ENCODE measurements at places on chromosomes 7 and 10. TPM values are rescaled to one million over a fixed set of nuclear protein-coding genes. Genes with fewer than 3 reads are reported as not detected.

GRCh38 chr7:94182721-94183120 is 178.6 kb upstream of the BET1 start:
- no peak for DNase-seq

DNA sequence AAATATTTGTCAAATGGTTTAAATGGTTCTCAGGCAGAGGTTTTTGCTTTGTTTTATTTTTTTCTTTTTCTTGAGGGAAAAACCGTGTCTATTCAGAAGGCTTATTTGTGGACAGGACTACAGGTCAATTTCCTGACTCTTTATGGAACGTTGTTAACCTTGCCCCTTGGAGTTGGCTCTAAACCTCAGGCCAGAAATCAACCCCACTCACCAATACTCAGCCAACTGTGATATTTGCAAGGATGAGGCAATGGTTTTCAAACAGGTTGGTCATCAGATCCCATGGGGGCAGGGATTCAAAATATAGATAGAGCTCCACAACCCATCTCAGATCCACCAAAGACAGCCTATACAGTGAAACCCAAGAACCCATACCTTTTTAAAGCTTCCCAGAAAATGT is 10.2 kb downstream of the PDLIM1 start:
- DNase-seq = no peak

GRCh38 chr7:135263321-135263970 is 29.8 kb downstream of the STRA8 start:
- no peak for DNase-seq

- DNase-seq = no peak
Observed at GRCh38 chr10:128994598-128995143, 472.4 kb upstream of the MGMT start.

- no peak for DNase-seq
Observed at GRCh38 chr10:62839590-62839989, 23.4 kb upstream of the EGR2 start.

GRCh38 chr10:83127942-83128575 is 1011.2 kb upstream of the GHITM start:
- DNase-seq = no peak

DNA sequence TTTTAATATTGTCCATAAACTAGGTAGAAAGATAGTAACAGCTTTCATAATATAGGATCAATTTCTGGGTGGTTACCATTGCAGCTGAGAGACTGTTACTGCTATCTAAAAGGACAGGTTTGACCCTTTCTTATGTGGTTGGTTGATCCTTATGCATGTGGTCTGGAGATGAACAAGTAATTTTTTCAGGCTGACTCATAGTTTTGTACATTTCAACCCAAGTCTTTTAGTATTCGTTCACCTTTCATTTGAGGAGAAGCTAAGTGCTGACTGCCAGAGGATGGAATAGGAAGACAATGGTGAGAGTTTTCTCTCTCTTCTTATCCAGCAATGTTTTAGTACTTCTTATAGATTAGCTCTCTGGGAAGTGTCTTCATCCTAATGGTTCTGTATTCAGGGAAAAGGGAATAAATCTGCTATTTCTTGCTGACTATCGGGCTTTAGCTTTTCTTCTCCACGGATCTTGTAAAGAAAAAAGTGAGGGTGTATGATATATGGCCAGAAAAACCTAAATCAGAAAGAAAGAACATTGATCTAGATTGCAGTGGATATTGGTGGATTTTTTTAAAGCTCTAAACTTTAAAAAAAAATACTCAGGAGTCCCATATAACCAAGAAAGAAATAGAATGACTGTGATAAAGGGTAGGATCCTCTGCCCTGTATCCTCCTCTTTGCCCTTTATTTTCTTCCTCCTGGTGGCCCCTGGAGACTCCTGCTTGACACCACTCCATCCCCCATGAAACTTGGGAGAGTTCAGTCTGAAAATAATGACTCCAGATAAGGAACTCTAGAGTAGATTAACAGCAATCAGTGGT is 88.0 kb downstream of the CPED1 start:
- DNase-seq = no peak

- no peak for DNase-seq
Observed at GRCh38 chr7:75725306-75725705, 13.4 kb downstream of the HIP1 start.

GRCh38 chr7:30864101-30864500 is 47.6 kb upstream of the AQP1 start:
- DNase-seq = no peak

DNA sequence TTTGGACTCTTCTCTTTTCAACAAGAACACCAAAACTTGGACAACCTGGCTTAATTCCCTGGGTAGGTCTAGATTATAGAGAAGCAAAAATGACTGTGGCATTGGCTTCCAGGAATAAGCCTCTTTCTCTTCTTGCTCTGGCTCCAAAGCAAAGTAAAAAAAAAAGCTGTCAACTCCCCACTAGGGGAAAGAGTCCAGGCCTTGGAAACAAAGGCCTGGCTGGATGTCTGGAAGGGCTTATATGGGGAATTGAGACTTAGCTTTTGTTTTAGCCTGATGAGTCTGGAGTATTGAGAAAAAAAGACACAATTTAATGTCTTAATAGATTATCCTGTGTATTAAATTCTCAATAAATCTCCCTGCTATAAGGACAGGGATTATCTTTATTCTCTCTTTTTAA is 300.6 kb downstream of the SORCS3 start:
- DNase-seq = no peak

- DNase-seq = no peak
Observed at GRCh38 chr10:28151636-28152035, 151.2 kb downstream of the MPP7 start.

DNA sequence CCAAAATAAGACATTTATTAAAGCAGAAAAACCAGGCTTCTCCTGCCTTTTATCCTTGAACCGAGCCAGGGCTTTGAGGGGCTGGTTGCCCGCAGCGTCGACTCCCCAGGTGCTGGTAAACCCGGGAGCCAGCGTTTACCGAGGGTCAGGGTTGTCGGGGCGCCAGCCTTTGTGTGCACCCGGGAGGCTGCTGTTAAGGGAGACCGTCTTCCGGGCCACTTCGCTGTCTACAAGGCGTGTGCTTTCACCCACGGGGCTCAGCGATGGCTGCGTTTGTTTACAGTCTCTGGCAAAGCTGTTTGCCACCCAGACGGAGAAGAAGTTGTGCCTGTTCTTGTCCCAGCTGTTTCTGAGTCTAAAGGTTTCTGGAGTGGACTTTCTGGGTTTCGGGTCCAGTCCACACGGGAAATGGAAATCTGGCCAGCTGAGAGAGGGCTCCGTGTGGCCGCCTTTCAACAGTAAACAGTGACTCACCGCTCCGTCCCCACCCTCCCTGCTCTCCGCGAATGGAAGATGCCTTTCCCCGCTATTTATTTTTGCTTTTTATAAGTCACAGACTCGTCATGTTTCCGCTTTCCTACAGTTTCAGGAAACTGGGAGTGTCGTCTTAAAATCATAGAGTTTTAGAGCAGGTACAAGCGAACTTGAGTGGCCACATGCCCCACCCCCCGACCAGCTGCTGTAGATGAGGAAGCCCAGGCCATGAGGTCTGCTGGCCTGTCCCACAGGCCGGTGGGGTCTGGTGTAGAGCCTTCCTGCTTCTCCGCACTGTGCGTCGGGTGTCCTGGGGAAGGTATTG is 2.2 kb downstream of the MAFK start:
- no peak for DNase-seq

- no peak for DNase-seq
Observed at GRCh38 chr7:2260820-2261219, 18.8 kb downstream of the NUDT1 start.

- no peak for DNase-seq
Observed at GRCh38 chr7:84490661-84491060, 296.1 kb upstream of the SEMA3A start.

DNA sequence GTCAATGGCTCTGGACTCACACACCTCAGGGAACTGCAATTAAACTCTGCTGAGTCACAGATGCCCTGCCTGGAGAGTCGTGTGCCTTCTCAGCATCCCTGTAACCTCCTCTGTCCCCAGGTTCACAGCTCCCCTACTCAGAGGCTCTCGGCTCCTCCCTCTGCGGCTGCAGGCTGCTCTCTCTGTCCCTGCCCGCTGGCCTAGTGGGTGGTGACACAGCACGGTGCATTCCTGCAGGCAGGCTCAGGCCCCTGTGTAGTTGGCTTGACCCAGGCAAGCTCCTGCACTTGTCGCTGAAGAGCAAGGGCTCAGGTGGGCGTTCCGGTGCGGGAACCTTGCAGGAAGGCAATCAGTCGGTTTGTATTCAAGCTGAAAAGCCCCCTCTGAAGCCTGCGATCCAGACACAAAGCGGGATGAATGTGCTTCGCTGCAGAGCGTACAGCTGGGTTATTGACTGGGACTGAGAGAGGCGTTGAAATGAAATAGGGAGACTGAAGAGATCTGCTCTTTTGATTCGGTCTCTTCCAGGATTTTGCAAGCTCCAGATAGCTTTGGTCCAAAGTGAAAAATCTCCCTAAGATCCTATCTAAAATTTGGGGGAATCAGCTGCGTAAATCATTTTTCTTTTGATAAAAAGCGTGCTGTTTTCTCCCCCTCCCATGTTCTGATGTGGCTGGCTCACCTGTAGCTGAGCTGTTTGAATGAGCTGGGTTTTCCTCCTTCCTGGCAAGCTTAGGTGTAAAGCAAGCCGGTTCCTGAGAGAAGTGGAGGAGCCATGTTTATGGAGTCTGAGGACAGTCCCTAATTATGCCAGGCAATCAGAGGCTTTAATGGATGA is 208.7 kb upstream of the PHYHIPL start:
- DNase-seq = no peak

DNA sequence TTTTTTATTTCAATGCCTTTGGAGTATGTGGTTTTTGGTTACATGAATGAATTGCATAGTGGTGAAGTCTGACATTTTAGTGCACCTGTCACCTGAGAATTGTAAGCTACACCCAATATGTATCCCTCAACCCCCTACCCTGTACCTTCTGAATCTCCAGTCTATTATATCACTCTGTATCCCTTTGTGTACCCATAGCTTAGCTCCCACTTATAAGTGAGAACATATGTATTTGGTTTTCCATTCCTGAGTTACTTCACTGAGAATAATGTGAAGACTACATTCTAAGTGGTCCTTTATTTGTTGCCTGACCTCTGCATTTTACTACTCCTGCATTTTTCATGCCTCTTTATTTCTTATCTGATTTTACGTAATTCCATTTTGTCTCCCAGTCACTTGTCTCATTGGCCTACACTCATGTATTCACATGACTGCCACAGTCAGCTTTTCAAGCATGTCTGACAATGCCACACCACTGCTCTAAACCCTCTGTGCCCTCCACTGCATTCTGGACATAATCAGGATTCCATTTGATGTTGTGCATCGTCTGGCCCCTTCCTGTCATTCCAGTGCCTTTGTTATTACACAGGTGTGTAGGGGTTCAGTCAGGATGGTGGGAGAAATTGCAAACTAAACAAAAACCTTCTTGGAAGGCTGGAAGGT is 1325.5 kb downstream of the XPNPEP1 start:
- DNase-seq = no peak

DNA sequence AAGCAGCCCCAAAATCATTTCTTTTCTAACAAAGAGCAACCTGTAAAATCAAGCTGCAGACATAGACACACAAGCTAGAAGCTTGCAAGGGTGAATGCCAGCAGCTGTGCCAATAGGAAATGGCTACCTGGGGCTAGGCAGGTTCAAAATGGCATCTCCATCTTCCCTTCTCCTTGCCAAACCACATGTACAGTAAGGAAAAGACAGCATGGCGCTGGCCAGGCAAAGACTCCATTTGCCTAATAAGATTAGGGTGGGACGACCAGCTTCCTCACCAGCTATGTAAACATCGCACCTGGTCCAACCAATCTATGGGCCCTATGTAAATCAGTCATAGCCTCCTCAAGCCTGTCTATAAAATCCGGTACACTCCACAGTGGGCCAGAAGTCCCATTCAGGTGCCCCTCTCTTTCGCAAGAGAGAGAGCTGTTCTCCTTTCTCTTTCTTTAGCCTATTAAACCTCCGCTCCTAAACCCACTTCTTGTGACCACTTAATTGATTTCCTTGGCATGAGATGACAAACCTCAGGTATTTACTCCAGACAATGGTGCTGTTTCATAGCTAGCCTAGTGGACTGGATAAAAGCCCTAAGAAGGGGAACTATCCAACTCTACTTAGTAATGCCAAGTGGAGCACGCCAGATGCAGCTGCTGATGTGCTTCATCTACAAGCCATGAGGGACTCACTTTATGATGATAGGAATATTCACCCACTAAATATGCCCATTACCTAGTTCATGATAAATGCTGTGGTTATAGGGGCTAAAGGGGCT is 44.1 kb downstream of the HTR7 start:
- no peak for DNase-seq

GRCh38 chr10:98832738-98833137 is 386.0 kb upstream of the HPS1 start:
- DNase-seq = no peak

DNA sequence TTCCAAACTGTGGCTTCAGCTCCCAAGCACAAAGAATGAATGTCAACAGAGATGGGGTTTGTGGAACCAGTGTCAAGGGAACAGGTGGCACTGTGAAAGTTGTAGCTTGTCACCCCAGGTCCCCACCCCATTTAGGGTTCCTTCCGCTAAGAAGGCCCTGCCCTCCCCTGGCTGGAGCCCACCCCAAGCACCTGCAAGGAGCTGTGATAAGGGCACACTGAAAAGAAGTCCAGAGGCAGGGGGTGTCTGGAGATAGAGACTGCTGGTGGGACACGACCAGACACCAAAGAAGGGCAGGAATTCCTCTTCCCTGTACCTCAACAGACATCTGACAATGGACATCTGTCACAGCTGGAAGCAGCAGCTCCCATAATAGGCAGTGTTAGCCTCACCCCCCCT is 4.5 kb downstream of the GRID1 start:
- DNase-seq = no peak

GRCh38 chr10:68106656-68107055 is 2.6 kb upstream of the MYPN start:
- DNase-seq = no peak

DNA sequence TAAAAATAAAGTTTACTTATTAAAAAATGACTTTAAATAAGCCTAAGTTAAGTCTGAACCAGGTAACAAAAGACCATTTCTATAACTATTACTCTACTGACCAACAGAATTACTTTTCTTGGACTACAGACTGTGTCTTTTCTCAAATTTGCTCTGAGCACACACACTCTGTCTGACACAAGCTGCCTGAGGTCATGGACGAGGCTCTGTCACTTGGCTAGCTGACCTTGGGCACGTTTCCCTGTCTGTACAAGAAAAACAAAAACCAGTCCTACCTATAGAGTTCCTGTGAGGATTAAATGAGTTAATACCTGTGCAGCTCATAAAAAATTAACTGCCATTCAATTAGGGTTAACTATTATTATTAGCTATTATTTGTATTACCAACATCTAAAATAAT is 22.9 kb downstream of the ATE1 start:
- no peak for DNase-seq

- DNase-seq = no peak
Observed at GRCh38 chr10:68668972-68669371, 52.1 kb upstream of the CCAR1 start.

DNAJC12 gene
- total RNA-seq = 0.31 TPM

TACR2 gene
- total RNA-seq = not detected

OPN4 gene
- not detected for total RNA-seq

THSD7A gene
- total RNA-seq = not detected

ZNF789 gene
- 24.5 TPM for total RNA-seq

SPAM1 gene
- total RNA-seq = not detected

PAPOLB gene
- 0.07 TPM for total RNA-seq

CLEC2L gene
- total RNA-seq = not detected

CFAP69 gene
- total RNA-seq = not detected

CHAT gene
- total RNA-seq = not detected

CUBN gene
- 2.5 TPM for total RNA-seq

TMEM130 gene
- total RNA-seq = 0.31 TPM
